ENCODE measurements at places on chromosomes 16 and 17. TPM values are rescaled to one million over a fixed set of nuclear protein-coding genes. Genes with fewer than 3 reads are reported as not detected.

DNA sequence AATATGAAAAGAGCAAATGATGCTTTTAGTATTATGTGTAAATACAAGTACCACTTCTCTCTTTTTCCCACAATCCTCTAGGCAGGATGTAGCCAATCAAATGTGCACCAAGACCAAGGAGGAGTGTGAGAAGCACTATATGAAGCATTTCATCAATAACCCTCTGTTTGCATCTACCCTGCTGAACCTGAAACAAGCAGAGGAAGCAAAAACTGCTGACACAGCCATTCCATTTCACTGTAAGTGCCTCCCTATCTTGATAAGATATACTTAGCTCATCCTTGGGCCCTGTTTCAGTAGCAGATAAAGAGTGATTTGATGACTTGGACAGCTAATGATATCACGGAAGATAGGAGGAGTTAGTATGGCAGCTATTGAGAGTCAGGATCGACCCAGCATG lies 33.7 kb downstream of the TADA2A start:
- DNase-seq, result no peak

DNA sequence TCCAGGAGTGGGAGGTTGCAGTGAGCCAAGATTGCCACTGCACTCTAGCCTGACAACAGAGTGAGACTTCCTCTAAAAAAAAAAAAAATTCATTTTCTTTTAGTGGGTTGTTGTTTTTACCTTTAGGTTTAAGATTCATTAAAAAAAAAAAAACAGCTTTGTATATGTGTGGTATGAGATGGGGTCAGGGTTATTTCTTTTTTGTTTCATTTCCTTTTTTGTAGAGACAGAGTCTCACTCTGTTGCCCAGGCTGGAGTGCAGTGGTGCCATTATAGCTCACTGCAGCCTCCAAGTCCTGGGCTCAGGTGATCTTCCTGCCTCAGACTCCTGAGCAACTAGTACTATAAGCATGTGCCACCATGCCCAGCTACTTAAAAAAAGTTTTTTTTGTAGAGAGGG lies 47.0 kb downstream of the BCAS3 start:
- DNase-seq, result no peak

DNA sequence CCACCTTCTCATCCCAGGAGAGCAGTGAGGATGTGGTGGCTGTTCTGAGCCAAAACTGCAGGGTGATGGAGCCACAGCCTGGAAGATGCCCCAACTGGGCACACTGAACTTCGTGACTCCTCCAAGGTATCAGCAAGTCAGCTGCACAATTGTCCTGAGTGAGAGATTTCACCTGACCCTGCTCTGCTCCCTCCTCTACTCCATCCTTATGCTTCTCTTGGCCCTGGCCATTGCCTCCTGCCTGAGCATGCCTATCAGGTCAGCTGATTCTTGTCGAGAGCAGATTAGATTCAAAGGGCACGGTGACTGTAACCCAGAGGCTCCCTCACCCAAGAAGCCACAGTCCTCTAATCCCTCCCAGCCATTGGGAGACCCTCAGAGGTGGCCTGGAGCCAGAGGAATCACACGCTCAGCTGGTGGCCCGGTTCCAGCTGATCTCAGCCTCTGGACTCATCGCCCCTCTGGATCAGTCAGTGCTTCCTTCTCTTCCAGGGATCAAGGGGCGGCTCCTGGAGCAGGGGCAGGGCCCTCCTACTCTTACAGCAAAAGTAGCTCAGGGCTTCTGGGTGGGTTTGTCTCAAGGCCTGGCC lies 7.0 kb upstream of the CYB561 start:
- DNase-seq, result no peak

- DNase-seq, result peak; percentile 95
Measured at GRCh38 chr17:42405963-42406495, 17.0 kb downstream of the CAVIN1 start.

- DNase-seq, result no peak
Measured at GRCh38 chr17:42000413-42001133, 16.7 kb downstream of the DNAJC7 start.

The POLR3K gene
- total RNA-seq, result 11.5 TPM

GRCh38 chr16:61233713-61234112 lies 802.5 kb downstream of the CDH8 start:
- no peak for DNase-seq

DNA sequence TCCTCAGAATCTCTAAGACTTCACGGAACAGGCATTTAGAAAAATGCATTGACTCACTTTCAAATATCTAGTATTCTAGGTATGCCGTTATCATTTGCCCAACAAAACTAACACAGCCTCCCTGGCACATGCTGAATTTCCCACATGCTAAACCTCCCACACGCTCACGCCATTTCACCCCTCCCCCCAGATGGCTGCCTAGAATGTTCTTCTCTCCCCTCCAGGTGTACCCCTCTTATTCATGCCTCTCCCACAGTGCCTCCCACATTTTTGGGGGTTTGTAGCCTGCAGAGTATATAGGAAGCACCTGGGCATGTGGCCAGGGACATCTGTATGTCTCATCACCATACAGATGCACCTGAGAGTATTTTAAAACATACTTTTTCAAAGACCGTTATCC lies 38.2 kb upstream of the ICAM2 start:
- DNase-seq, result no peak

Measured in mesenteric fat pad (tissue), 1 donor.